ENCODE measurements at places on chromosomes 12 and 14.
A peak's percentile ranks its signal among the peaks of the same experiment; 100 is the strongest.

- DNase-seq, result no peak
Observed at GRCh38 chr12:102426599-102427542, 53.5 kb downstream of the IGF1 start.

DNA sequence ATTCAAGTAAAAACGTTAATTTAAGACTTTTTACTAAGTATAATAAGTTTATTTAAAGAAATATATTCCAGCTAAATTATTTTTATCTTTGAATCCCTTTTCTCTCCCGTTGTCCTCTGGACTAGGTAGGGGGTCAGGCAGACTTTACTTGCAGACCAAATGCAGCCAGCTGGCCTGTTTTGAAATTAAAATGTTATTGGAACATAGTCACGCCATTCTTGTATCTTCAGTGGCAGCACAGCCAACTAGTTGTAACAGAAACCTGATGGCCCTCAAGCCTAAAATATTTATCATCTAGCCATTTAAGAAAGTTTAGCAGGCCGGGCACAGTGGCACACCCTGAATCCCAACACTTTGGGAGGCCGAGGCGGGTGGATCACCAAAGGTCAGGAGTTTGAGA is 52.7 kb downstream of the BCAT1 start:
- no peak for DNase-seq

DNA sequence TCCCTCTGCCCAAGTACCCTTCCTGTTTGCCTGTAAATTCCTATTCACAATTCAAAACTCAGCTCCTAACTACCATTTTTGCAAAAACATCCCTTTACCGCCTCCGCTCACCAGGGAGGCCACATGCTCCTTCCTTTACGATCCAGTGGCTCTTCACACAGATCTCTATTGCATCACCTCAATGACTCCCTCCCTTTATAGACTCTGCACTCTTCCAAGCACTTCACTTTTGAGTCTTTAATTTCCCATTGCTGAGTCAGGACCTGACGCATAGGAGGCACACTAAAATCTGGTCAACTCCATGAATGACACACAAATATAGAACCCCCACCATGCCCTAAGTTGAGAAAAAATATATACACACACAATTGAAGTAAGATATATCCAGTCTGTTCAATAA is 45.9 kb downstream of the PPP1R13B start:
- no peak for DNase-seq

DNA sequence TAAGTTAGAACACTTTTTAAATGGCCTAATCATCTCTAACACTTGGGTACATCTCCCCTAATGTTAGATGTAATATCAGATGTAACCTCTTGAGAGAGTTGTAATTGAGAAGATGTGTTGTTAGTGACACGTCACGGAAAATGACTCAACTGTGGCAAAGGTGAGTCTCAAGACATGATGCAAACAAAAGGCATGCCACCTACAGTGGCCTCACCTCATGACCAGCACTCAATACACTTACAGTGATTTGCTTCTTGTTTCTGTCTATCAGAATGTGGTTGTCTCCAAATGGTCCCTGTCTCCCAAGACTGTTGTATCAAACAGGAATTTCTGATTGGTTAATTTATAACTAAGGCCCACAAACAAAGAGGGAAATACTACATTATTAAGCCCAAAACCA is 91.2 kb downstream of the SLC25A21 start:
- DNase-seq, result no peak

DNA sequence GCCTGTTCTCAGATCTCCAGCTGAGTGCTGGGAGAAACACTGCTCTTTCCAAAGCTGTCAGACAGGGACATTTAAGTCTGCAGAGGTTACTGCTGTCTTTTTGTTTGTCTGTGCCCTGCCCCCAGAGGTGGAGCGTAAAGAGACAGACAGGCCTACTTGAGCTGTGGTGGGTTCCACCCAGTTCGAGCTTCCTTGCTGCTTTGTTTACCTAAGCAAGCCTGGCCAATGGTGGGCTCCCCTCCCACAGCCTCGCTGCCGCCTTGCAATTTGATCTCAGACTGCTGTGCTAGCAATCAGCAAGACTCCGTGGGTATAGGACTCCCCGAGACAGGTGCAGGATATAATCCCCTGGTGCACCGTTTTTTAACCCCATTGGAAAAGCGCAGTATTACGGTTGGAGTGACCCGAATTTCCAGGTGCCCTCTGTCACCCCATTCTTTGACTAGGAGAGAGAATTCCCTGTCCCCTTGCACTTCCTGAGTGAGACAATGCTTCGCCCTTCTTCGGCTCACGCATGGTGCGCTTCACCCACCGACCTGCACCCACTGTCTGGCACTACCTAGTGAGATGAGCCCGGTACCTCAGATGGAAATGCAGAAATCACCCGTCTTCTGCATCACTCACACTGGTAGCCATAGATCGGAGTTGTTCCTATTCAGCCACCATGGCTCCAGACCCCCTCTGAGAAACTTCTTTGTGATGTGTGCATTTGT is 650.3 kb upstream of the ALG10B start:
- no peak for DNase-seq

DNA sequence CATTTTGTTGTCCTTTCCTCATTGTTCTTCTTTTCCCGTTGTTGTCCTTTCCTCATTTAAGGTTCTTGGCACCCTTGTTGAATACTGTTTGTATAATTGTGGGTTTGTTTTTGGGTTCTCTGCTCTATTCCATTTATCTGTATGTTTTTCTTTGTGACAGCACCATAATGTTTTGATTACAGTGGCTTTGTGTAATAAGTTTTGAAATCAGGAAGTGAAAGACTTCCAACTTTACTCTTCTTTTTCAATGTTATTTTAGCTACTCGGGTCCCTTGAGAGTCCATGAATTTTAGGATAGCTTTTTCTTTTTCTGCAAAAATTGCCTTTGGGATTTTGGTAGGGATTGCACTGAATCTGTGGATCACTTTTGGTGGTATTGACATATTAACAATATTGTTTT is 28.1 kb downstream of the ETNK1 start:
- DNase-seq, result no peak

- no peak for DNase-seq
Observed at GRCh38 chr12:99486277-99486676, 161.3 kb upstream of the GARIN6 start.

GRCh38 chr12:40313928-40314327 is 89.1 kb downstream of the LRRK2 start:
- DNase-seq, result no peak

GRCh38 chr12:18549598-18549997 is 188.2 kb downstream of the PLCZ1 start:
- DNase-seq, result no peak

DNA sequence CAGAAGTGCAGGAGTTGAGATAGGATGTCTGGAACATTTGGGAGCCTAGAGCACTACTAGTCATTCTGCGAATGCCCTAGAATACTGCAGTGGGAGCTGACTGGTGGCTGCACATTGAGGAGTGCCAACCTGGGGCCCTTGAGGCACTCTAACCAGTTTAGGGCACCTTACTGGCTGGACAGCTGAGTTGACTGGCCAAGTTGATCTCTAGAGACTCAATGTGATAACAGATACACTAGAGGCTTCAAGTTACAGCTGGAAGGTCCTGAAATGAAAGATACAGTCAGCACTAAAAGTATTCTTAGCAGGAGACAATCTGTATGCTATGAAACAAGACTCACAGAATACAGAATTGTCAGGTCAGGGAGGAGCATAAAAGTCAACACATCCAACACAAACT is 8.0 kb downstream of the SLC8A3 start:
- DNase-seq, result no peak

DNA sequence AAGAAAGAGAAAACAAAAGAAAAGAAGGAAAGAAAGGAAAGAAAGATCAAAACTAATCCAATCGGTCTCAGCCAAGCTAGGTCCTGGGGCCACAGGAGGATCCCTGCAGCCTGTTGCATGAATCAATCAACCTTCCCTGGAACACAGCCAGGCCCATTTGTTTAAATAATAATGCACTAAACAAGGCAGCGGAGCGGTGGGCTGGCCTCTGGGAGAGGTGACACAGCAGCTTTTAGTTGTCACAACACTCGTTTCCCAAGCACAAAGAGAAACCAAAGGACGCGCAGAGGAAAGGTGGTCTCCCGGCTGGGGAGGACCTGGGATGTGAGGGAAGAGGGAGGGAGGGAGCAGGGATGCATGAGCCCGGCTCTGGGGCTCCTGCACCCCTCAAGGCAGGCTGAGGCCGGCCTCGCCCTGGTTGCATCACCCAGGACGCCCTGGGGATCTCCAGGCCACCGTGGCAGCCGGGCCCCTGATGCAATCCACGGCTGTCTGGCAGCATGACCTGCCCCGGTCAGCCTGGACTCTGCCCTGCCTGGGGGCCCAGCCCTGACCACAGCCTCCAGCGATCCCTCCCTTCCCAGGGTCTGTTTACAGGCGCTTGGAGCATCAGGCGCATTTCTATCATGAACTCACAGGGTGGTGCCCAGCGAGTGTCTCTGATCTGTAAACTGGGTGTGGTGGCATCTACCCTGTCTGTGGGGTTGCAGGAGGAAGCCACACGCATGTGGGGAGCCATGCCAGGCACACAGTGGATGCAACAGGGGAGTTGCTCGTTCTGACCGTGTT is 32.5 kb downstream of the MMP17 start:
- DNase-seq, result peak; percentile 76

DNA sequence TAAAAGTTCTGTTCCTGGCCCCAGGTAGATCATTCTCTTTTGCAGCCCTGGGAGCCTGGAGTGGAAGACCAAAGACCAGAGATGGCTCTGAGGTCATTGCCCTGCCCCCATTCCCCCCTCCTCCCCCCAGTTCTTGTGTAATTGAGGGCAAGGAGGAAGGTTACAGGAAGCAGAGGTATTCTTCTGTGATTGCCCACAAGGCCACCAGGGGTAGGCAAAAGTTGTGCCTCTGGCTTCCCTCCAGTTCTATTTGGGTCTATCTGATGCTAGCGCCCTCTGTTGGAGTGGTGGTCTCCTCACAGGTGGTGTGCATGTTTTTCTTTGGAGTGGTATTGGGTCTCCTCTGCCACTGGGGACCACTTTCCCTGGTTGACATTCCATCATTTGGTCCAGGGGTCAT is 41.2 kb upstream of the CRY1 start:
- DNase-seq, result no peak

- DNase-seq, result no peak
Observed at GRCh38 chr12:10705655-10706054, 17.5 kb downstream of the YBX3 start.

- DNase-seq, result no peak
Observed at GRCh38 chr12:131682510-131682895, 28.4 kb upstream of the SFSWAP start.

DNA sequence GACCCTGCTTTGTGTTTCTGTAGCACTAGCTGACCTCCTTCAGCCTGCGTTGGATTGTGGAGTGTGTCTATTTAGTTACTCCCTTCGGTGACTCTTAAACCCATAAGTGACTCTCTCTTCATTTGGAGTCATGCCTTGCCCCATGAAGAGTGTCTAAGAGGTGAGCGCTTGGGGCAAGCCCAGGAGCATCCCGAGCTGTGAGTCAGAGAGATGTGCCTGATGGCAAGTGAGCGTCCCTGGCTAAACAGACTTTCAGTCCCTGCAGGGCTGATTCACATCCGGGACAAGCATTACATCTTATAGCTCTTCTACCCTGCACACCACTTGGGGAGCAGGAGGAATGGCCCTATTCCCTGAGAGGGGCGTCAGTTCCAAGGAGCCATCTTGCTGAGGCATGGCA is 24.3 kb upstream of the ATF1 start:
- no peak for DNase-seq

- DNase-seq, result no peak
Observed at GRCh38 chr12:92485351-92486348, 217.1 kb upstream of the PLEKHG7 start.

GRCh38 chr12:88472775-88473174 is 107.5 kb downstream of the KITLG start:
- DNase-seq, result no peak

DNA sequence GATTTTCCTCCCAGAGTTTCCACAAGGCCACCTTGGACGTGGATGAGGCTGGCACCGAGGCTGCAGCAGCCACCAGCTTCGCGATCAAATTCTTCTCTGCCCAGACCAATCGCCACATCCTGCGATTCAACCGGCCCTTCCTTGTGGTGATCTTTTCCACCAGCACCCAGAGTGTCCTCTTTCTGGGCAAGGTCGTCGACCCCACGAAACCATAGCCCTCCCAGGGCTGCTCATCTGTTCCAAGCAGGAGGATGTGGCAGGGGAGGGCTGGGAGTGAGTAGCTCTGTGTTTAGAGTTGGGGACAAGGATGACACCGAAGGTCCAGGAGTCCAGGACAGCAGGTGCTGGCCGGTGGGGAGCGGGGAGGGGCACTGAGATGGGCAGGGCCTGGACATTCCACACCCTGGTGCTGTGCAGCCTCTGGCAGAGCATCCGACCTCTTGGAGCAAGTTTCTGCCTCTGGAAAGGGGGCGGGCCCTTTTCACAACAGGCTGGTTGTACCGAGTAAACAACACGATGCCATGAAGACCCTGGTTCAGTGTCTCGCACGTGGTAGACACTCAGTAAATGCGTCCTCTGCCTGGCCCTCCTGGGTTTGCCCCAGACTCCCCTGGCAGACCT is 8.2 kb downstream of the SERPINA4 start:
- no peak for DNase-seq

DNA sequence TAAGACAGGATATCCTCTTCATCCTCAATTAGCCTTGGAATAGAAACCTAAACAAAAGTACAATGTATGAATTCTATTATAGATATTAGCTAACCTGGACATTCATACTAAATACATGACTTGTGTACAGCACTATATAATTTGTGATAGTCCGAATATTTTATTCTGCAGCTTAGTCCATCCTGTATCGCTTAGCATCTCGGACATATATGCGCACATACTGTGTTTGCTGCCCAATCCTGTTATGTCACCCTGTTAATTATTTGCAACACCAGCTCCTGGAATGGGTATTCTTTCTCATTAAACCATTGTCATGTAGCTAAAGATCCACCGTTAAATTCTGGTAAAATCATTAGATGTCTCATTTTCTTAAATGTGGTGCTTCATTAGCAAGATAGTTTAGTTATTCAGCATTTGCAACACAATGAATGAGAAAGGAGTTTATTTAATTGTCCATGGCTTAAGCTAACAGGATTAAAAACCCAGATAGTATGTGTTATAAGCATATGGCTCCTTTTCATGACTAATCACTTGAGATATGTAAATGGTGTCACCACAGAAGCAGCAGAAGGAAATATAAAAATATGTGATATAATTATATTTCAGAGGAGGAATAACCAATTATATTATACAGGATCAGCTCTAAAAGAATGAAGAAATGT is 156.0 kb upstream of the ARHGAP5 start:
- no peak for DNase-seq
